ENCODE measurements at places on chromosomes 2 and 18.

DNA sequence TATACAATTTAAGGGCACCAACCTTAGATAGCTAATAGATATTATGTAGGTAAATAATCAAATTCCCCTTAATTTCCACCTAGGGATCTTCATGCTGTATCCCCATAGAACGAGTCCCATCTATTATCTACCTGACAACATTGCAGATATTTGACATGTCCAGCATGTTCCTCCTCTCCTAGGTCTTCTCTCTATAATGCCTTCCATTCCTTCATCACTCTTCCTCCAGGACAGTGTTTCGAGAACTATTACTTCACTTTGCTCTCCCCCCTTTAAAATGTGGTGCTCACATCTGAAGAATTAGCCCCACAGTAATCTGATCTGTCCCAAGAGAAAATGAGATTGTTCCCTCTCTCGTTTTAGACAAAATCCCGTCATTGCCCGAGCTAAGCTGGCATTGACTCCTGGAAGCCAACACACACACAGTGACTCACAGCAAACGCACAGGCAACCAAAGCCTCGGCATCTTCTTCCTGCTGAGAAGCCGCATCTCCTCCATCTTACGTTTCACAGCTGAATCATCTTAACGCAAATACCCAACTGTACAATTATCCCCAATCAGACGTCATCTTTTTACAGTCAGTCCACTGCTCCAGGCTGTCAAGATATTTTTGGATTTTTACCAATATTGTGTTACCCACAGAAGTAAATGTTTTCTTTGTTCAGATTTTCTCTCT, 162.9 kb upstream of the AGAP1 start:
- H3K36me3 ChIP-seq = no peaks in the 10 kb centered on the region
- DNase-seq = no peak
- H3K27me3 ChIP-seq = no peaks in the 10 kb centered on the region
- peaks cover 22% of the 10 kb centered on the region for H3K4me1 ChIP-seq

- no peaks in the 10 kb centered on the region for H3K36me3 ChIP-seq
- no peak overlapping the region for H3K4me3 ChIP-seq
- no peak for DNase-seq
- H3K4me1 ChIP-seq = peaks cover 9% of the 10 kb centered on the region
These were observed 105.3 kb downstream of the GORASP2 start for GRCh38 chr2:171034315-171034714.

GRCh38 chr2:220117025-220117424, 489.6 kb downstream of the SLC4A3 start:
- DNase-seq = no peak
- no peak overlapping the region for H3K27ac ChIP-seq
- no peaks in the 10 kb centered on the region for H3K27me3 ChIP-seq
- no peak overlapping the region for H3K4me3 ChIP-seq

- no peaks in the 10 kb centered on the region for H3K4me1 ChIP-seq
- H3K27ac ChIP-seq = no peak overlapping the region
- no peaks in the 10 kb centered on the region for H3K27me3 ChIP-seq
- DNase-seq = no peak
- no peak overlapping the region for H3K4me3 ChIP-seq
- no peaks in the 10 kb centered on the region for H3K36me3 ChIP-seq
These were observed 606 bp upstream of the TOGARAM2 start for GRCh38 chr2:28980368-28981015.

DNA sequence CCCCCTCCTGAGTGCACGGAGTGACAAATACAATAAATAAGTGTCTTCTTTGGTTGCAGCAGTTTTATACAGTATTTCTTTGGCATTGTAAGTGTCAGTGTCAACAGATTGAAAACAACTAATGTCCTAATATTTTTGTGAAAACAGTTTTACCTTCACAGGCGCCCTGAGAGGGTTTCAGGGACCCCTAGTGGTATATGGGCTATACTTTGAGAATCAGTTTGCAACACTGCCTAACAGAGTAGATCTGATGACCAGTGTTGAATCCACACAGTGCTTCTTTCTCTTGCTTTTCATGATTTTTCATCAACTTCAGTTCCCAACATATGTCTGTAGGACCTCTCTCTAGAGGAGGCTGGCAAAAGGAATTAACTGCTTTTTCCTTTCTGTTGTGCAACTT, 162.2 kb downstream of the PRPF40A start:
- 0 out of 2 replicates have a peak, but pooled peaks cover 3% of the 10 kb centered on the region for H3K4me1 ChIP-seq
- DNase-seq = no peak
- no peak overlapping the region for H3K27ac ChIP-seq
- H3K36me3 ChIP-seq = no peaks in the 10 kb centered on the region

DNA sequence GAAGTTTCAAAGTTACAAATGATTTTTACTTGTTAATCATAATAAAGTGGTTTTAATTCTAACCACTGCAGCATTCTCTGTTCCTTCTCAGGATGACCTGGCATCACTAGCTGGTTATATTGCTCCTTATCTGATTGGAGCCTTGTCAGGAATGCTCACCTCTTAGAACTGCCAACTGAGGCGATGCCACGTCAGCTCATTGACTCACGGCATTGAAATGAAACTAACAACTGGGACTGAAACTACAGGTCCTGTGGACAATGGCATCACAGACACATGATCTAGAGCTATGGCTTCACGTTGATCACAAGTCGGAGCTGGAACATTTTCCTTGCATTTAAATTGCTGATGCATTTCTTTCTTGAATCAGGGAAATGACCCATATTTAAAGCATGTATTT, 54.9 kb upstream of the MAP2 start:
- peak overlapping the region; percentile 44 for H3K27ac ChIP-seq
- H3K27me3 ChIP-seq = no peaks in the 10 kb centered on the region
- DNase-seq = peak; percentile 91
- H3K4me3 ChIP-seq = peak overlapping the region; percentile 2
- H3K36me3 ChIP-seq = no peaks in the 10 kb centered on the region

GRCh38 chr2:96528700-96529375, 7.7 kb upstream of the ARID5A start:
- H3K4me3 ChIP-seq = no peak overlapping the region
- no peaks in the 10 kb centered on the region for H3K36me3 ChIP-seq
- H3K27me3 ChIP-seq = no peaks in the 10 kb centered on the region
- peaks cover 79% of the 10 kb centered on the region for H3K4me1 ChIP-seq
- no peak for DNase-seq
- H3K27ac ChIP-seq = peak overlapping the region; percentile 100

GRCh38 chr2:30325600-30326328, 94.4 kb downstream of the LBH start:
- no peak overlapping the region for H3K4me3 ChIP-seq
- H3K27me3 ChIP-seq = no peaks in the 10 kb centered on the region
- H3K27ac ChIP-seq = no peak overlapping the region
- no peak for DNase-seq
- no peaks in the 10 kb centered on the region for H3K36me3 ChIP-seq

- H3K36me3 ChIP-seq = no peaks in the 10 kb centered on the region
- no peaks in the 10 kb centered on the region for H3K27me3 ChIP-seq
- no peak for DNase-seq
- H3K4me1 ChIP-seq = no peaks in the 10 kb centered on the region
These were observed 209.0 kb downstream of the MC4R start for GRCh38 chr18:60163622-60164021.

DNA sequence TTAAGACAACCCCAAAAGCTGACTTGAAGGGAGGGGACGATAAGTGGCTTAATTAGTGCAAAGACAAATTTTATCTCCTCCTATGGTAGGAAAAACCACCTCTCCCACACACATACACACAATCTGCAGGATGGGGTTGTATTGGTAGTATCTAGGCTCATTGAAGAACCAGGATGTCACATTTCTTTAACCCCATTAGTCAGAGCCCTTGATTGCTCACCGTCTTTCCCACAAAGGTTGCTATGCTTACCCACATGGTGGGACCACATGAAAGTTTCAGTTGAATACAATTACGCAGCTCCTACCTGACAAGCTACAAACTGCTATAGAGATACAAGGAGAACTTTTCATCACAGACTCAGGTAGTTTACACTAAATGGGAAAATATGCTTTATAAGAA, 765.0 kb upstream of the CELF4 start:
- H3K4me3 ChIP-seq = no peak overlapping the region
- no peak for DNase-seq
- no peak overlapping the region for H3K27ac ChIP-seq
- H3K27me3 ChIP-seq = no peaks in the 10 kb centered on the region
- no peaks in the 10 kb centered on the region for H3K4me1 ChIP-seq

GRCh38 chr2:72924353-72925240, 7.3 kb downstream of the EMX1 start:
- peaks cover 78% of the 10 kb centered on the region for H3K27me3 ChIP-seq
- no peaks in the 10 kb centered on the region for H3K36me3 ChIP-seq
- no peak overlapping the region for H3K4me3 ChIP-seq

DNA sequence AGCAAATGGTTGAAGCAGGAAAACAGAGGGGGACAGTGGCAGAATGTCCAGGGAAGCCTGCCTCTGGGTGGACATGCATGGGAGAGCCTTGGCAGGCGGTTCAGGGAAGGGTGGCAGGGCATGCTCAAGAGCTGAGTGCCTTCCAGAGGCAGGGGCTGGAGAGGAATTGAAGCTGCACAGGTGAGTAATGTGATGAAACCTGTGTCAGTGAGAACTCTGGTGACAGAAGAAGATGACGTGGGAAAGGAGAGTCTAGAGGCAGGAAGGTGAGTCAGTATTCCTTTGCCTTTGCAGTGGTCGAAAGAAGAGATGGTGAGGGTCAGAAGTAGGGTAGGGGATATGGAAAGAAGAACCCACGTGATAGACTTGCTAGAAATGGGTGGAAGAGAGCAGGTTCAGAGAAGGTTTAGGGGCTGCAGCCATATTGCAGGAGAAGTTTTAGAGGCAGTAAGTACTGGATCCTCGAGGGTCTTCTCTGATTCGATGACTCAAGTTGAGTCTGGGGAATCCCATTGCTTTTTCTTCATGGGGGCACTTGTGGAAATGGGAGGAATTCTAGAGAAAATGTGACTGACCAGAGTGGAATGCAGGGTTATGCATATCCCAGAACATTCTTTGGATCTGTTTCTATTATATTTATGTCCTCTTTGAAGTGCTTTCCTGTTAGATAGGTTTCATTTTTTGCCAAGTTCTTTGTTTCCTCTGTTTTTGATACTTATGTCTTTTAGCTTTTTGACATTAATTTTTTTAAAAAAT, 37.4 kb downstream of the TMEM87B start:
- no peak overlapping the region for H3K27ac ChIP-seq
- no peak for DNase-seq
- peaks cover 6% of the 10 kb centered on the region for H3K36me3 ChIP-seq
- no peak overlapping the region for H3K4me3 ChIP-seq
- H3K4me1 ChIP-seq = no peaks in the 10 kb centered on the region
- H3K27me3 ChIP-seq = no peaks in the 10 kb centered on the region

GRCh38 chr2:219947575-219947974, 320.1 kb downstream of the SLC4A3 start:
- H3K27ac ChIP-seq = no peak overlapping the region
- no peak for DNase-seq
- no peaks in the 10 kb centered on the region for H3K4me1 ChIP-seq
- H3K27me3 ChIP-seq = no peaks in the 10 kb centered on the region
- H3K36me3 ChIP-seq = no peaks in the 10 kb centered on the region

GRCh38 chr2:6749962-6750361, 115.7 kb downstream of the CMPK2 start:
- H3K4me1 ChIP-seq = no peaks in the 10 kb centered on the region
- H3K36me3 ChIP-seq = no peaks in the 10 kb centered on the region

DNA sequence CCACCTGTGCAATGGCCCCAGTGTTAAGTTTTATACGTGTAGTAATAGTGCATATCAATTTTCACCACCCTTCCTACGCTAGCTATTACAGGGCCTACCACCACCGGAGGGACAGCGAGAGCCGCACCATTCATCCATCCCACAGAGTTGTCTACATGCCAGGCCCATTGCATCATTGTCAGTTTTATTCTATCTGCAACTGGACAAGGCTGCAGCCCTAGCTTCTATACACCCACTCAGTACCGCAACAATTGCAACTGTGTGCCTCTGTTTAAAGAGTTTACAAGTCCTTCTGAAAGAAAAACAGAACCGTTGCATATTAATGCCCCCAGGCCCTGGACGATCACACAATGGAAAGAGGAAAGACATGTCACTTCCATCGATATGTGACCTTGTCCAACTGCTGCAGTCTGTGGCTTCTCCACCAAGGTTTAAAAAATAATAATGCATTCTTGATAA, 58.6 kb downstream of the ZEB2 start:
- H3K4me3 ChIP-seq = no peak overlapping the region
- H3K27me3 ChIP-seq = no peaks in the 10 kb centered on the region
- no peak overlapping the region for H3K27ac ChIP-seq
- no peaks in the 10 kb centered on the region for H3K4me1 ChIP-seq

- H3K36me3 ChIP-seq = no peaks in the 10 kb centered on the region
- no peak overlapping the region for H3K4me3 ChIP-seq
- no peaks in the 10 kb centered on the region for H3K27me3 ChIP-seq
- no peaks in the 10 kb centered on the region for H3K4me1 ChIP-seq
- DNase-seq = no peak
These were observed 114.9 kb downstream of the QPCT start for GRCh38 chr2:37459095-37459981.

DNA sequence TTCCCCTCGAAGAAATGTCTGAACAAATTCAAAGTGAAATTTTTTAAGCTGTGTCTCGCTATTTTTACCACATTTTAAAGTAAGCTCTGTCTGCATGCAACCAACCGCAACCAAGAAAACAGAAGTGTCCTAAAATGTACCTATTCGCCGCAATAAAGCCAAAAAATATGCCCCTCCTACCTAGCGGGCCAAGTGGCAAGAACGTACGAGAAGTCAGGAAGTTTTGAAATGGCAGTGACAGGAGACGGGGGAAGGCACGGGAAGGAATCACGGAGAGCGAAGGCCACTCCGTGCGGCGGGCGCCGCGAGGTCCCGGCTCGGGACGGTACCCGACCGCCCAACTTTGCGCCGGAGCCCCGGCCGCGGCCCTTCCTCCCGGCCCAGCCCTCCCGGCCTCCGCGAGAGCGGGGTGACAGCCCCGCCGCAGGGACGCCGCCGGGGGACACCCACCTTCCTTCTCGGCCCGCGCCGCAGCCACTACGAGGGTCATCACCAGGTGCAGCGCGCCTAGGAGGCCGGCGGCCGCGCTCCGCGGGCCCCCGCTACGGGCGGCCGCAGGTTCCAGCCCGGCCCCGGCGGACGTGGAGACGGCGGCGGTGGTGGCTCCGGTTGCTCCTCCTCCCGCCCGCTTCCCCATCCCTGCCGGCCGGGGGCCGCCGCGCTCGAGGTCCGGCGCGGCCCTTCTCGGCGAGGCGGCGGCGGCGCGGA, 568 bp downstream of the TMEM131 start:
- DNase-seq = peak; percentile 81
- H3K36me3 ChIP-seq = no peaks in the 10 kb centered on the region
- H3K4me1 ChIP-seq = peaks cover 17% of the 10 kb centered on the region
- H3K4me3 ChIP-seq = peak overlapping the region; percentile 87
- H3K27me3 ChIP-seq = no peaks in the 10 kb centered on the region

DNA sequence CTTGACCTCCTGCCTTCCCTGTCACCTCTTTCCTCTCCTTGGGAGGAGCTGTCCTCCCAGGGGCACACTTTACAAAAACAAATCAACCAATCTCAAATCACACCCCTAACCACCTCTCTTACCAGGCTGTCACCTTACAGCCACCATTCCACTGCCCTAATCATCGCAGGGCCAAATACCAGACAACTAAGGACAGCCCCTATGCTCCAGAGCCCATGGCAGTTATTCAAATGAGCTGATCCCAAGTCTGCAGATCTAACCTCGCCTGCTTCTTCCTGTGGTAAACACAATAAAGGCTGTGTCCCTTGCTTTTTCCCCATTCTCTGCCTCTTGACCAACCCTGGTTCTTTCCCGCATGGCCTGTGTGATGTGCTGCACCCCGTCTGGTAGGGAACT, 154.2 kb upstream of the CNTNAP5 start:
- H3K27me3 ChIP-seq = no peaks in the 10 kb centered on the region
- H3K27ac ChIP-seq = no peak overlapping the region
- H3K4me1 ChIP-seq = no peaks in the 10 kb centered on the region
- DNase-seq = no peak
- no peaks in the 10 kb centered on the region for H3K36me3 ChIP-seq
